ENCODE measurements at places on chromosomes 4 and X.
A peak's percentile ranks its signal among the peaks of the same experiment; 100 is the strongest.

DNA sequence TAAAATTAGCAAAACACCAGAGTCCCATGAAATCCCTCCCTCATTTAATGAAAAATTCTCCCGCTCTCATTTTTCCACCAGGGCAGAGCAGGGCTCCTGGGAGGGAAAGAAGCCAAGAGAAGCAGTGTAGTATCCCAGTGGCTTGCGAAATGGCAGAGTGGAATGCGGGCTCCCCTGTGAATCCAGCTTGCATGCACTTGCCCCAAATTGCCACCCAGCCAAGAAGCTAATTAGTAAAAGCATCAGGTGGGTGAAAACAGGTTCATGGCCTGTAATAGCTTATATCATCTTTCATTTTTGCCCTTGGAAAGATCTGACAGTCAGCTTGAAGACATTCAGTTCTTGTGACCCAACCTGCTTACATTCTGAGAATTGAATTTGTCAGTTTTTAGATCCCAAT lies 10.1 kb downstream of the AMOT start:
- DNase-seq: no peak

DNA sequence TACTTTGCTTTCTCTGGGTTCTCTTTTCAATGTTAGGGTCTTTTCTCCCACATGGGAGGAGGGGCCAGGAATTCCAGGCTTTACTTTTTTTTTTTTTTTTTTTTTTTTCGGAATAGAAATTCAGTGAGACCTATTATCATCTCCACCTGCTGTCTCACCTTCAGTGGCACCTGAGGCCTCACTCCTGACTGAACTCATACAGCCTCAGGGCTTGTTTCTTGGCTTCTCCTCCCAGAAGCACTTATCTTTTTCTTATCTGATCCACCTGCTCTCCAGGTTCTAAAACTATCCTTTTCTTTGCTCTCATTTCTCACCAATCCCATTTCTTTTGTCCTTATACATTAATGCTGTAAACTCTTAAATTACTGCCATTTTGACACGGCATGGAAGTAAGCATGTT lies 117.3 kb upstream of the PPP3CA start:
- DNase-seq: no peak

DNA sequence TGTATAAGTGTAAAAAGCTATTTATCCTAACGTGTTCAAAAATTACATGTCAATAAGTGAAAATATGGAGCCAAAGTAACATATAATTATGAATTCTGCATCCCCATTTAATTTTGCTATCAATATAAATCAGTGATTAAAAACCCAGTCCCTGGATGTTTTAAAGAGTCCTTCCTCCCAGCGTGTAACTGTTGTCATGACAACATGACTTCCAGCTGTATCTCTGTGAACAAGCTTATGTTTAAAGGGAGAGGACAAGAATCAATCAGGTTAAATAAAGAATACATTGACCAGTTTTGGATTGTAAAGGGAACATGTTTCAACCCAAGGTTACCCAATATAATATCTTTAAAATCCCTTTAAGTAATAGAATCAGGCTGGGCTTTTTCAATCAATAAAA lies 219.7 kb downstream of the NSUN7 start:
- DNase-seq: no peak

GRCh38 chr4:20196476-20196875 lies 55.2 kb upstream of the SLIT2 start:
- no peak for DNase-seq

DNA sequence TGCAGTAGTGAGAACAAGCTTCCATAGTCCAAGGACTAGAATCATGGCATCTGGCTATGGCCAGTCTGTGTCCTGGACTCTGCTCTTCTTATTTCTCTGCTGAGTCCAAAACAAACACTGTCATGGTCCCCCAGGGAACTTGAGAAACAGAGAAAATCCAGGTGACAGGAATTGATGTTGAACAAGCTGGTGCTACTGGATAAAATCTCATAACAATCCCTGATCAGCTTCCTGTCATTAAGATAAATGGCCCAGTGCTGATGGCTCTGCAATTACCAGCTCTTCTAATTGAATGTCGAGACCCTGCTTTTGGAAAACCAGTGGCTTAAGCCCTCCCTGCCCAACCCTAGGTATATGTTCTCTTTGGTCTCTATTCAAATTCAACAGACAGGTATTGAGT lies 58.8 kb upstream of the ARHGAP36 start:
- DNase-seq: no peak

DNA sequence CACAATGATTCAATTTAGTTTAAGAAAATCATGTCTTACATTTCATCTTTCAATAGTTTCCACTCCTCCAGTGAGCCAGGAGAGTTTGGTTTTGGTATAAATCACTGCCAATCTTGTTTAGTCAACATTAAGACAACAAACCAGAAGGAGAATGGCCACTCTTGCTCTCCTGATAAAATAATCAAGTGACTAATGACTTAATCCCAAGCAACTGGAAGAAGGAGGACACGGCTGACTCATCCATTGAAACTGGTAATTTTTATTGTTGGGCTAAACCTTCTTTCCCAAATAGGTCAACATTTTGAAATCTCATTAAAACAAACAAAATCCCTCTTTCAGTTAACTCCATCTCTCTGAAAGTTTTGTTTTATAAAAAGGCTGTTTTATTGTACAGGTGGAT lies 230.2 kb downstream of the CLCN4 start:
- no peak for DNase-seq

GRCh38 chr4:151882072-151882803 lies 121.4 kb upstream of the GATB start:
- peak; percentile 92 for DNase-seq

Data from umbilical cord (tissue), 2 donors.